Breast epithelium (tissue), 4 donors: ENCODE measurements at places on chromosomes 16 and 17. TPM values are rescaled to one million over a fixed set of nuclear protein-coding genes. Genes with fewer than 3 reads are reported as not detected.

DNA sequence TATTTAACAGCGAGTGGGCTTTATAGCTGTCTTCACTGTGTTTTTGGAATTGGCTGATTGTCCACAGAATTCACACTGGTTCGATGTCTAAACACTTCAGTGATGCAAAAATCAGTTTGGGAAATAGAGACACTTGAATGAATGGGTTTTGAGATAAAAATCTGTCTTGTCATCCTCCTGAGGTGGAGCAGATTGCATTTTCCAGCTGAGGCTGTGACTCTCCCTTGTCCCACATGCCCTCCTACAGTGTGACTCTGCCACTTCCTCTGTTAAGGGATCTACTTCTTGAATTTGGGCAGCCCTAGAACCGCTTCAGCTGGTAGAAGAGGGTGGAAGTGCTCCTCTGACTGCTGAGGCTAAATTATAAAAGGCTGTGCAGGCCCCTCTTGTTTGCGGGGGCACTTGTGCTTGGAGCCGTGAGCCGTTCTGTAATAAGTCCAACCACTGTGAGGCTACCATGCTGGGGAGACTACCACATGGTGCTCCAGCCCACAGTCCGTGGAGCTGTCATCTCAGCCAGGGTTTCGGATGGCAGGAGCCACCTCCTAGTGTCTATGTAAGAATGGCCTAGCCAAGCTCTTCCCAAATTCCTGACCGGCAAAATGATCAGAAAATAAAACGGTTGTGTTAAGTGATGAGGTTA, 175.9 kb downstream of the SPECC1 start:
- H3K4me1 ChIP-seq, result no peaks in the 10 kb centered on the region
- no peak overlapping the region for H3K27ac ChIP-seq
- DNase-seq, result no peak
- H3K27me3 ChIP-seq, result no peaks in the 10 kb centered on the region
- H3K36me3 ChIP-seq, result no peaks in the 10 kb centered on the region

- no peaks in the 10 kb centered on the region for H3K27me3 ChIP-seq
- DNase-seq, result no peak
- no peaks in the 10 kb centered on the region for H3K4me1 ChIP-seq
- H3K4me3 ChIP-seq, result no peak overlapping the region
Measured at GRCh38 chr17:57735707-57736106, 9.4 kb downstream of the CCDC182 start.

DNA sequence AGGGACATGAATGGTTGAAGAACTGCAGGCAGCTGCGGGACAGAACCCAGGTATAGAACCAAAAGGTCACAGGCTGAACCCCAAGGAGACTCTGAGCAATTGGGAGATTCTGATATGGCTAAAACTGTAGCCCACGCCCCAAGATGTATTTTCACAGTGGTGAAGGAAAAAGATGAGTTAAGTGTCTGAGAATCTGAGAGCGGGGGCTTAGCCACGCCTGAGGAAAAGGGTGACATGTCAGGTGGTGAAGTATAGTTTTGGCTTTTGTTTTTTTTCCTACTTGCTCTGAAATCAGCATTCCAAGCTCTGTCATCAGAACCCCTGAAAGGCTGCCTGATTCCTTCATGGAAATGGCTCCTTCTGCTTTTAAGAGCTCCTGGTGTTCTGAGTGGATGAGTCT, 73.3 kb downstream of the AKAP1 start:
- no peaks in the 10 kb centered on the region for H3K4me1 ChIP-seq
- H3K36me3 ChIP-seq, result no peaks in the 10 kb centered on the region
- H3K27ac ChIP-seq, result no peak overlapping the region
- no peaks in the 10 kb centered on the region for H3K27me3 ChIP-seq
- no peak for DNase-seq

GRCh38 chr16:71354156-71354555, 4.4 kb upstream of the CALB2 start:
- no peak for DNase-seq
- no peak overlapping the region for H3K27ac ChIP-seq
- no peaks in the 10 kb centered on the region for H3K27me3 ChIP-seq
- no peaks in the 10 kb centered on the region for H3K36me3 ChIP-seq

- H3K36me3 ChIP-seq, result no peaks in the 10 kb centered on the region
- no peak overlapping the region for H3K4me3 ChIP-seq
- no peaks in the 10 kb centered on the region for H3K4me1 ChIP-seq
- peak overlapping the region; percentile 33 for H3K27ac ChIP-seq
- no peak for DNase-seq
Measured at GRCh38 chr17:77613218-77613617, 345.3 kb upstream of the TNRC6C start.

EVPLL gene
- 0.32 TPM for total RNA-seq
